ENCODE measurements at places on chromosomes 12 and 14.

- no peak for DNase-seq
Observed at GRCh38 chr12:70555081-70555480, 82.1 kb downstream of the PTPRB start.

GRCh38 chr12:49357103-49357678, 10.1 kb upstream of the SPATS2 start:
- no peak for DNase-seq

DNA sequence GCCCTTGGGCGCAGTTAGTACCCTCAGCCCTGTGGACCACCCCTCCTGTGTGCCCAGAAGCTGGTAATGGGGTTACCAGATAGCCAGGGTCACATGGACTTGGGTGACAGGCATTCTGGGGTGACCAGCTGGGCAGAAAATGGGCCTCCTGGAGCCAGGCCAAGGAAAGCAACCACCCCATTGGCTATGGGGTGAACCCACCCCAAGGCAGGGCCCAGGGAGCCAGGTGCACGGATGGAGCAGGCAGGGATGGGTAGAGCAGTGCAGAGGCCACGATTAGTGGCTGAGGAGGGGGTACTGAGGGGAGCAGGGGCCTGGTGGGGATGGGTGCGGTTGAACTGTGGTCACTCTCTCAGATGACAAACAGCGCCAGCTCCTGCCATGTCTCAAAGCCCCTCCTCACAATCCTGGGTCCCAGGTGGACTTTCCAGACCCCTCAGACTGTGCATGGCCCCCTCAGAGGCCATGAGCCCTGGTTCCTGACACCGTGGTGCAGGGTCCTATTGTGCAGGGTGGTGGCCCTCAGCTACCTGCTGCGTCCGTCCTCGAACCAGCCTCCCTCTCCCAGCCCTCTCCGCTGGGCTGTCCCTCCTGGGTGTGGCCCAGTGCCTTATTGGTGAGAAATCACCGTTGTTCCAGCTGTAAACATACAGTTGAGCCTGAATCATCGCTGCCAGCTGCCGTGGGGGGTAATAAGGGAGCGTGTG, 23.4 kb upstream of the BEGAIN start:
- no peak for DNase-seq

DNA sequence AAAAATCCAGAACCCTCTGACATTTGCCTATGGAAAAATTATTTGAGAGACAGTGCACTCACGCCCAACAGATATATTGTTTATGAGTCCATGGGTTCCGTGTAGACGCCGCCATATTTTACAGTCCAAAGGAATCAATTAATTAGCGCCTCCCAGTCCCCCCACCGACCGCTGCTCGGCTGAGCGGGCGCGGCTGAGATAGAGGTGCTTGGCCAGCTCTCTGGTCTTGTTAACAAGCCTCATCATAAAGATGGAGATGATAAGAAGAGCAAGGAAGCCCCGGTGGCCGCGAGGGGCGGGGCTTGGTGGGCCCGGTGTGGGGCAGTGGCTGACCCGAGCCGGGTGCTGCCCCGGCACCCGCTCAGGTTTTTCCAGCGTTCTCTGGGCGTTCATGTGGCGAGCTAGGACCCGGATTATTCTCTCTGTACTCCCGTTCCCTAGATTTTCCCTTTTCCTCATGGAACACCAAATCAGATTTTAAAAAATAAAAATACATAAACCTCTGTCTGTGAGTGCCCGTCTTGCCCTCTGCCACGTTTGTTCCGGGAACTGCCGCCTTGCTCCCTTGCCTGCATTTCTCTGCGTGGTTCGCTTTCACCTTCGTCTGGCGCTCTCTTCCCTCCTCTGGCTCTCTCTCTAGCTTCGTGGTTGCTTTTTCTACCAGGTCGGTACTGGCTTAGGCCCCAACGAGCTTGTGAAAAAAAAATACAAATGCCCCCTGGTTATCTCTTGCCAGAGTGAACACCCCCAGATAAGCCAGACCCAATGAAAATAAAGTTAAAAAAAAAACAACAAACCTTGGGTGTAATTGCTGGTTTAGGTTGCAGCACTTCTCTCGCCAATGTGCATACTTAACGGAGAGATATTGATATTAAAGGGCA, 9.0 kb downstream of the HOXC12 start:
- no peak for DNase-seq

DNA sequence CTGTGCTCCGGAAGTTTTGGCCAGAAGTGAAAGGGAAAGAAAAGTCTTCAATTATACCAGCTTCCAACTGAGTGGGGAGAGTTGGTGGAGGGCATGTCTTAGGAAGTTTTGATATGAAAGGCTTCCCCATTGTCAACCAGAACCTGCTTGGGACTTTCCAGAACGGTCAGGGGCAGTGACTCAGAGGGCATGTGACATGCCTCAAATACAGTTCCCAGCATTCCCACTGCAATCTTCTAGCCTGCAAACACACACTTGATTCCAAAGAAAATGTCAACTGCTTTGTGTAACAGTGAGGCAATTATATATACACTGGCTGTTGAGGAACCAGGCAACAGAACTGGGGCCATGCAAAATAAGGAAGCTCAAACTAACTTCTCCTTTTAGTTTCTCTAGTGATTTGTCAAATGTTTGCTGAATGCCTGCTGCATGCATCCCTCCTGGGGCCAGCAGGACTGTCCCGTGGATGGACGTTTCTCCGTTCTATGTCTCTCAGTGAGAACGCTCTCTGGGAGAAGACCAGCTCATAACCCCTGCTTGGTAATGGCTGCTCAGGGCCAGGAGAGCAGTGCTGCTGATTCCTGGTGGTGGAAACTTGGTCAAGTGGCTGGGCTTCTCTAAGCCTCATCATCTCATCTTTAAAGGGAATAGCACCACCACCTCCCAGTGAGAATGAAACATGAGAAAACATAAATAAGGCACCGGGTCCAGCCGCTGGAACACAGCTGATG, 18.3 kb downstream of the SLC25A47 start:
- no peak for DNase-seq

DNA sequence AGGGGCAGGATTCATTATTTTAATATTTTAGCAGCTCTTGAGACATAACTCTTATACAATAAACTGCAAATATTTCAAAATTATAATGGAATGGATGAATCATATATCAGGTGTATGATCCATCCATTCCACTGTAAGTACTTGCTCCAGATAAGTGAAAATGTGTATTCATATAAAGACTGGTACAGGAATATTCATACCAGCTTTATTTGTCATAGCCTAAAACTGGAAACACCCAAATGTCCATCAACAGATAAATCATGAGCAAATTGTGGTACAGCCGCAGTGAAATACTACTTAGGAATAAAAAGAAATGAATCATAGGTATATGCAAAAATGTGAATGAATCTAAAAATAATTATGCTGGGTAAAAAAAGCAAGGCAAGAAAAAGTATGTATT, 263.6 kb upstream of the SYT10 start:
- no peak for DNase-seq

DNA sequence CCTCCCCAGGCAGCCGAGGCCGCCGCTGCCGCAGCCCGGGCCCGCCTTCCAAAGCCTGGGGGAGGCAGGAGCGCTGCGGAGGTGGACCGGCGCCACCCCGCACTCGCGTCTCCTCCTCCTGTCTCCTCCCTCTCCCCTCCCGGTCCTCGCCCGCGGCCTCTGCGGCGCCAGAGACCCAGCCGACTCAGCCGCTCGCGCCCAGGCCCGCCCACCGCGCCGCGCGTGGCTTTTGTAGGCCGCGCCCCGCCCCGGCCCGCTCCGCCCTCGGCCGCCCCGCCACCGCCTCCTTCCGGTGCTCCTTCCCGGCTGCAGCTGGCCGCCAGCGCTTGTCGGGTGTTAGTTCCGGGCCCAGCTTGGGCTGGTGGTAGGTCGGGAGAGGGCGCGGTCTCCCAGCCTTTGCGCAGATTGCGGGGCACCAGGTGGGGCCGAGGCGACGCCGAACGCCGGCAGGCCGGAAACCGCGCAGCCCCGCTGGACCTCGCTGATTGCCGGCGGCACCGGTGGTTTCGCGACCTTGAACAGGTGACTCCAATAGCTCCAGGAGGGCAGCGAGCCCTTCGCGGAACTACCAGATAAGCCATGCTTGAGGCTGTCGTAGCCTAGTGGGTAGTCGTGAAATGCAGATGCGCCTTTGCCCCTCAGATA, at the start of gene CAPRIN2:
CAPRIN2 (minus strand) TSS at position 202 of the 645 bp plus-strand sequence. CDS start 1,431 bp downstream, outside the sequence.
- DNase-seq, result peak; percentile 87

- no peak for DNase-seq
Observed at GRCh38 chr12:2354151-2354991, 301.6 kb downstream of the CACNA1C start.

- DNase-seq, result no peak
Observed at GRCh38 chr12:105398930-105399329, 68.4 kb downstream of the C12orf75 start.

- DNase-seq, result no peak
Observed at GRCh38 chr14:64704143-64704742, at the start of gene PLEKHG3. Gene PLEKHG3 (plus strand): TSS chr14:64704424. CDS start chr14:64727632, 23,208 bp downstream.
